Right hindlimb (tissue), 1 donor: ENCODE measurements at places on chromosomes 5 and 9.

DNA sequence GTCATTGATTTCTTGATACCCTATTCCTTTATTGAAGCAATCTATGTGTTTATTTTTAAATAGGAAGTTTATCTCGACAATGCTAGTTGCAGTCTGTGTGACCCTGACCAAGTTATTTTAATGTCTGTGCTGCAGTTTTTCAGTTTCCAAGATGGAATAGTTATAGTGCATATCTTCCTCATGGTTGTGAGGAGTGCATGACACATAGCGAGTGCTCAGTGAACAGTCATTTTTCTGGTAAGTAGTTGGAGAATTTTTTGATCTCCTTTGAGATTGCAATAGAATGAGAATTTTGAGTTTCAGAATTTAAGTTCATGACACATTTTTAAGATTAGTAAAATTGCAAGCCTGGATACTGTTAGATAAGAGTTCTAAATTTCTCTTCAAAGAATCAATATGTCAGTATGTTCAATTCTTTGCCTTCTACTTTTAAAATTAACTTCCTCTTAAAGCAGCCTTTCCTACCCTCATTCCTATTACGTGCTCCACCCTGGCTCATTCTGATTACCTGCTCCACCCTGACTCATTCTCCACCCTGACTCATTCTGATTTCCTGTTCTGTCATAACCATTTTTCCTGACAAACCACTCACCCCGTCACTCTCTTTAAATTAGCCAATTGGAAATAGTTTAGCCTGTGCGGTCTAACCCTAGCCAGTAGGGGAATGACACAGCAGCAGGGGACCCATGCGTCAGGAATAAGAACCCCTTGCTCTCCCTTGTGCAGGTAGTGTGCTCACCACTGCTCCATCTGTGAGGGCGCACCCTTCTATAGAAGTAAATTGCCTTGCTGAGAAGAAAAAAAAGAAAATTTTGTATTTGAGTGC is 30.7 kb downstream of the SPIN1 start:
- DNase-seq, result no peak

DNA sequence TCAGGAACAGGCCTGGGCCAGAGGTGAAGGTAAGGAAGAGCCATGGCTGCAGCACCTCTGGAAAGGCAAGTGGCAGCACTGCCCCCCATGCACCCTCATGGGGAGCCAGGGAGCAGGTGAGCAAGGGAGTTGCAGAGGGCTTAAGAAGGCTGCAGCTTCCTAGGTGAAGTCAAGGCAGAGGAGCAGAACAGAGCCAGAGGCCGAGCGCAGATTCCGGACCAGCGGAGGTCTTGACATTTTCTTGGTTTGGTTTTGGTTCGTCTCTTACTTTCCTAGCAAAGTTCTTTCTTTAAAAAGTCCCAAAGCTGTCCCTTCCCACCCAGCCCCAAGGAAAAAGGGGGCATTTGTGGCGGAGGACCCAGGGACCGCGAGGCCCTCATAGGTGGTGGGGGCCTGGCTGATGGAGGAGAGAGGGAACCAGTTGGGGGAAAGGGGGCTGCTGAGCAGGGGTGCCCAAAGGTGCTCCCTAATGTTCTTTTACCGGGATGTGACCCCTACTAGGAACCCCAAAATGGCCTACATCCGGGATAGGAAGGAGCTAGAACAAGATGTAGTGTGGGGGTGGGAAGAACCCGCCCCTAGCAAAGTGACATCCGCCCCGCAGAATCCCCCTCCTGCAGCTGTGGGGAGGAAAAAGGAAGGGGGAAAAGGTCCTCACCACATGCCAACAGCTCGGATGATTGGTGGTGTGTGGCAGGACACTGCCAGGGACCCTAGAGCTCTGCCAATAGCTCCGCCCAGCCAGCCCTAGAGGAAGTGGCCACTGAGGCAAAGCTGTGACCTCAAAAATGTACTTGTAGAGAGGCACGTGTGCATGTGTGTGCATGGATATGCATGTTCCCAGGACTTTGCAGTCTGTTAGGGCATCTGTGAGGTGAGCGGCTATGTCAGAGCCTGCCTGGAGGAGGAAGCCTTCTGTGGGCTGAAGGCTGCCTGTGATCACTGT is 914 bp upstream of the CD72 start:
- peak; percentile 31 for DNase-seq

DNA sequence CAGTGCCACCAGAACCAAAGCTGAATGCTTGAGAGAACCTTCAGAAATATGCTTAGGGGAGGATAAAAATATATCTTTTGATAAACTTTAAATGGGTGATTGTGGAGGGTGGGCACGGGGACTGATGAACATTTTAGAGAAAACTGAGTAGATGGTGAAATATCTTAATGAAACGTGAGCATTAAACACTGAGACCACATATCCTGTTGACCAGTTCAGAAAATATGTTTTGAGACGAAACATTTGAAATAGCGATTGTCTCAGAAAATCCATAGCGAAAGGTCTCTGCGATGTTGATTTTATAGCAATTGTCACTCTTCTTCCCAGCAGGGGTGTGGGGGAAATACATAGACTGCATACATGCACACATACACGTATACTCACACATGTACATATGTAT is 231.0 kb downstream of the ESM1 start:
- DNase-seq, result no peak

- DNase-seq, result no peak
Measured at GRCh38 chr5:174234388-174234787, 188.9 kb downstream of the NSG2 start.

DNA sequence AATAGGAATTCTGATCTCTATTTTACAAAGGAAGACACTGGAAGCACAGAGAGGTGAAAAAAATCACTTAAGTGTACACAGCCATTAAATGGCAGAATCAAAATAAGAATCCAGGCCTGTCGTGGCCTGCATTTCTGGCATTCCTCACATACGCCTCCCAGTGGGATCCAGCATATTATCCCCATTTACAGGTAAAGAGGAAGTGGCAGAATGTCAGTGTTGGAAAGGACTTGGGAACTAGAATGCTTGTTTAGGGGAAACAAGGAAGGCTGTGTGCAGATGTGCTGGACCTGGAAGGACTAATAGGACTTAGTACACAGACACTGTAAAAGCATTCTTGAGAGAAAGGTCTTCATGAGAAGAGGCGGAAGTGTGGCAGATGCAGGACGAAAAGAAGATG is 241.8 kb downstream of the TRIM32 start:
- no peak for DNase-seq

DNA sequence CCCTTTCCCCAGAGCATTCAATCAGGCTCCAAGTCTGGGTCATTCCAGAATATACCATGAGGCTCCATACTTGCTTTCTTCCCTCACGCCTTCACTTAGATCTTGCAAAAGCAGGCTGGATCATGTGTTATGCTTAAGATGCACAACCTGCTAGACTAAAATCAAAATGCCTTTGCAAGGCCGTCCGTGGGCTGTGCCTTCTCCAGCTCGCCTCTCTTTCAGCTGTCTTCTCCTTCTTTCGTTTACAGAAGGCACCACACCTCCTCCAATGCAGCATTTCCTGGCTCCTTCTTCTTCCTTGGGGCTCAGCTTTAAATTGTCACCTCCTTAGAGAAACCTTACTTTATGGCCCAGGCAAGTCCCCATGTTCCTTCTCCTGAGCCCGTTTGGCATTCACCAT is 150.6 kb downstream of the ADCY2 start:
- DNase-seq, result no peak

GRCh38 chr5:44542470-44542869 is 153.2 kb upstream of the FGF10 start:
- no peak for DNase-seq

- peak; percentile 87 for DNase-seq
Measured at GRCh38 chr9:71446473-71447411, 321.6 kb downstream of the CEMIP2 start.

DNA sequence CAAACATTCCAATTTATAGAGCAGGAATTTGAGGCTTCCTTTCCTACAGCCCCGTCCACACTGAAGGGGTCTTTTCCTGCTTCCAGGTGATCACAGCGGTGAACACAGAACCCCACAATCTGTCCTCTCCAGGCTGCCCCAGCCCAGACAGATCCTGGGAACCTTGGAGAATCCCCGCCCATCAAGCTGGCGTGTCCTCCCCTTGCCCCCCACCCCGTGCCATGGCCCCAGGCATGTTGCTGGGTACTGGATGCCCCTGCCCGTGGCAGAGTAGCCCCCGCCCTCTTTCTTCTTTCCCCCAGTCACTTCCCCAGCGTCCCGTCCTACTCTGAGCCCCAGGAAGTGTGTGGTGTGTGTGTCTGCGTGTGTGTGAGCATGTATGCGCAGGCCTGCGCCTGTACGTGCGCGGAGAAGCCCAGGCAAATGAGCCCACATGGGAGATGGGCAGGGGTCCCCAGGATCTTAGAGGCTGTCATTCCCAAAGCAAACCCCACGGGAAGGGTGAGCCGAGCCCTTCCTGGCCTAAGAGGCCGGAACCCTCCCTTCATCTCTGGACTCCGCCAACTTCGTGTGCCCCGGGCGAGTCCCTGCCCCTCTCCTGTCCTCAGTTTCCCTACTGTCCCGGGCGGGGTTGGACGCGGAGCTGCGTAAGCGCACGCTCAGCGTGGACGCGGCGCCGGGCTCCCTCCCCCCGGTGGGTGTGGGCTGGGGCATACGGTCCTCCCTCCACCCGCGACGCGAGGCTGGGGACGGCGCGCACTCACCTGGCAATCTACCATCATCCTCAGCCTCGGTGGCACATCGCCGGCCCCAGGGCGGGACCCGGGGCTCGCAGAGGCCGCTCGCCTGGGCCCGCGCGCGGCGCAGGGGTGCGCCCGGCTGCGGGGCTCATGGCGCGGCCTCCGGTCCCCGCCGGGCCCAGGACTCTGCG is 15.2 kb downstream of the GBGT1 start:
- peak; percentile 63 for DNase-seq

- DNase-seq, result no peak
Measured at GRCh38 chr5:89241186-89241585, 358.2 kb upstream of the MEF2C start.

DNA sequence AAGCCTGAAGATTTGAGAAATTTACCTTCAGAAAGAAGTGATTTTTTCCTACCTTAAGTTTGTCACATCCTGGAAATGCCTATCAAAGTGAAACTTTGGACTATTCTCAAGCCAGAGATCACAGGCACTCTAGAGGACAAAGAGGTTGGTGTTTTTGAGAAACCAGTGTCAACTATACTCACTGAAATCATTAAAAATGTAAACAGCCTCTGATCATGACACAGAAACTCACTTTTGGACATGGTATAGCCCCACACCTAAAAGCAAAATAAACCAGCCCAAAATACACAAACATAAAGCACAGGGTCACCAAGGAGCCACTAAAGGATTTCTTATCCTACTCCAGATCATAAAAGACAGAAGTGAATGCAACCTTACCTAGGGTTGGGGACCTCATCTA is 65.7 kb upstream of the ICE1 start:
- no peak for DNase-seq

GRCh38 chr5:96881511-96882115 is 5.3 kb downstream of the ERAP2 start:
- no peak for DNase-seq
